ENCODE measurements at places on chromosomes 3 and 15.
A peak's percentile ranks its signal among the peaks of the same experiment; 100 is the strongest.

GRCh38 chr3:134646086-134646485 is 4.7 kb downstream of the KY start:
- no peak for DNase-seq
- no peak overlapping the region for H3K4me3 ChIP-seq
- no peaks in the 10 kb centered on the region for H3K36me3 ChIP-seq
- no peaks in the 10 kb centered on the region for H3K4me1 ChIP-seq
- no peak overlapping the region for H3K27ac ChIP-seq

- no peaks in the 10 kb centered on the region for H3K27me3 ChIP-seq
- peaks cover 64% of the 10 kb centered on the region for H3K36me3 ChIP-seq
- DNase-seq, result no peak
- no peak overlapping the region for H3K27ac ChIP-seq
Measured at GRCh38 chr3:180611006-180611405, 9.0 kb downstream of the TTC14 start.

DNA sequence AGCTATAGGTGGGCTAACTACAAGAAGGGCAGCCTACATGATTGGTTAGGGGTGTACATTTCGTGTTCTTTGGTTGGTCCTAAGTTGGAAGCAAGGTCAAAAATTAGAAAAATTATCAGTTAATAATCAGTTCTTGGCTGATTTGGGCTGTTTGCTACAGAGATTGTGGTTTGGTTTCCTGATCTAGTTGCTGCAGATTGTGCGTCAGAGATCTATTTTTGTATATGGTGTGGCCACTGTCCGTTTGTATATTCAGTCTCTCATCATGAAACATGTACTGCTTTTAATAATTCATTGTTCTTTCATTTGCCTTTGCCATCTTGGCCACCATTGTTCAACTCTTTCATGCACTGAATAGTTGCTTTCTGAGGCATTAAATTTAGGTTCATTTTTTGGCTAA is 80.9 kb downstream of the LRRC3B start:
- H3K27me3 ChIP-seq, result no peaks in the 10 kb centered on the region
- no peaks in the 10 kb centered on the region for H3K4me1 ChIP-seq
- no peak overlapping the region for H3K27ac ChIP-seq
- H3K4me3 ChIP-seq, result no peak overlapping the region

GRCh38 chr3:195086885-195087284 is 184.1 kb downstream of the XXYLT1 start:
- H3K4me3 ChIP-seq, result no peak overlapping the region
- no peaks in the 10 kb centered on the region for H3K4me1 ChIP-seq
- DNase-seq, result no peak
- H3K36me3 ChIP-seq, result no peaks in the 10 kb centered on the region
- no peak overlapping the region for H3K27ac ChIP-seq

- H3K27me3 ChIP-seq, result no peaks in the 10 kb centered on the region
- peak; percentile 24 for DNase-seq
- H3K27ac ChIP-seq, result peak overlapping the region; percentile 98
- no peaks in the 10 kb centered on the region for H3K36me3 ChIP-seq
- H3K4me1 ChIP-seq, result peaks cover 86% of the 10 kb centered on the region
Measured at GRCh38 chr3:14434498-14435151, 32.2 kb downstream of the SLC6A6 start.

DNA sequence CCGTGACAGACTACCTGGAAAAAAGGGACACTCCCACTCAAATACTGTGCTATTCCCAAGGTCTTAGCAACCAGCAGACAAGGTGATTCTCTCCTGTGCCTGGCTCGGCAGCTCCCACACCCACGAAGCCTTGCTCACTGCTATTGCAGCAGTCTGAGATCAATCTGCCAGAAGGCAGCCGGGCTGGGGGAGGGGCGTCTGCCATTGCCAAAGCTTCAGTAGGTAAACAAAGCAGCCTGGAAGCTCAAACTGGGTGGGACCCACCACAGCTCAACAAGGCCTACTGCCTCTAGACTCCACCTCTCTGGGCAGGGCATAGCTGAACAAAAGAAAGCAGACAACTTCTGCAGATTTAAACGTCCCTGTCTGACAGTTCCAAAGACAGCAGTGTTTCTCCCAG is 128.4 kb upstream of the SETMAR start:
- H3K27me3 ChIP-seq, result no peaks in the 10 kb centered on the region
- H3K4me3 ChIP-seq, result no peak overlapping the region
- H3K36me3 ChIP-seq, result no peaks in the 10 kb centered on the region
- DNase-seq, result no peak
- no peaks in the 10 kb centered on the region for H3K4me1 ChIP-seq
- no peak overlapping the region for H3K27ac ChIP-seq

DNA sequence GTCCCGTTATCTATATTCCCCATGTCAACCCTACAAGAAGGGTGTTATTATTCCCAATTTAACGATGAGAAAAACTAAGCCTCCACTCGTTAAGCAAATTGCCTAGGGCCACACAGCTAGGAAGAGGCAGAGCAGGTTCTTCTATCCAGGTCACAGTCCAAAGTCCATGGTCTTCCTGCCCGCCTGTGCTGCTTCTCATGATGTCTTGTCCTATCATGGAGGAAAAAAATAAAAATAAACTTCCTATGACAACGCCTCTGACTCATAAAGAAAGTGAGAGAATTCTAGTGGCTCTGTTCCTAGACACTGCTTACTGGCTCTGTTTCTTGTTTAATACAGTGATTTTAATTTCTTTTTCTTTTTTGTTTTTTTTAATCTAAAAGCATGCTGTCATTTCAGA is 9.7 kb downstream of the COL8A1 start:
- no peak overlapping the region for H3K4me3 ChIP-seq
- no peak for DNase-seq
- H3K4me1 ChIP-seq, result no peaks in the 10 kb centered on the region
- no peak overlapping the region for H3K27ac ChIP-seq
- H3K27me3 ChIP-seq, result no peaks in the 10 kb centered on the region
- no peaks in the 10 kb centered on the region for H3K36me3 ChIP-seq

GRCh38 chr3:166285001-166285400 is 447.8 kb upstream of the BCHE start:
- H3K4me3 ChIP-seq, result no peak overlapping the region
- no peaks in the 10 kb centered on the region for H3K4me1 ChIP-seq
- no peaks in the 10 kb centered on the region for H3K27me3 ChIP-seq

GRCh38 chr3:50649451-50649931 is 25.2 kb upstream of the DOCK3 start:
- no peaks in the 10 kb centered on the region for H3K4me1 ChIP-seq
- no peak overlapping the region for H3K4me3 ChIP-seq
- peaks cover 37% of the 10 kb centered on the region for H3K36me3 ChIP-seq
- H3K27me3 ChIP-seq, result no peaks in the 10 kb centered on the region

DNA sequence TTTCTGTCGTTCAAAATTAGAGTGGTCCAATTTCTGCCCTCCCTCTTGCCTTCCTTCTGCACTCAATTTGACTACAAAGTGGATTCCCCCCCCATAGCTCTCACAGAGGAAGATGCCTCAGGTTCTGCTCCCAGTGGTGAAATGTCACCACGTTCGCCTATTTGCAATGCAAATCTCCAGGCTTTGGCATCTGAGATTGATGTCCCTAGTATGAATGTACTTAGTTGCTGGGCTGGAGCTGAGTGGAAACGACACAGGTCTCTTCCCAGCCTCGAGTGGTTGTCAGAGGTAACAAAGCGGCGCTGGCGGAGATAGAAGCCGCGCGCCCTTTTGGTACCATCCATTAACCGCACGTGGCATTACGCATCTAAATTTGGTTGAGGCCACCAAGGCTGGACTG is 860.1 kb downstream of the MCTP2 start:
- no peaks in the 10 kb centered on the region for H3K4me1 ChIP-seq
- no peaks in the 10 kb centered on the region for H3K27me3 ChIP-seq
- H3K36me3 ChIP-seq, result no peaks in the 10 kb centered on the region

DNA sequence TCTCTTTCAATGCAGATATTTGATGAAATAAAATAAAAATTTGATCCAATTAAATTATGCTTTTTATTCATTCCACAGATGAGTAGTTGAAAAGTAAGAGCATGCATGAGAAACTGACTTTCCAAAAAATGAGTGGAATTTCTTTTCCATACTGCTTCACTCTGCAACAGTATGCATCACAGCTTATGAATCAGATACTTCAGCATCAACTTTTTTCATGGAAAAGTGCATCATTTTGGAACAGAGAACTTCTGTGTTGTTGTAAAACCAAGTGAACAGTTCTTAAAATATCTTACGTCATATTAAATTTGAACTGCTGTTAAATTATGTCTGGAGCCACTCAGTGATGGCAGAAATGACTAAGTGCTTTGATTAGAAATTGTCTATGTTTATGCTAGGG is 16.7 kb upstream of the SLC7A14 start:
- no peaks in the 10 kb centered on the region for H3K4me1 ChIP-seq
- DNase-seq, result no peak
- no peak overlapping the region for H3K4me3 ChIP-seq

DNA sequence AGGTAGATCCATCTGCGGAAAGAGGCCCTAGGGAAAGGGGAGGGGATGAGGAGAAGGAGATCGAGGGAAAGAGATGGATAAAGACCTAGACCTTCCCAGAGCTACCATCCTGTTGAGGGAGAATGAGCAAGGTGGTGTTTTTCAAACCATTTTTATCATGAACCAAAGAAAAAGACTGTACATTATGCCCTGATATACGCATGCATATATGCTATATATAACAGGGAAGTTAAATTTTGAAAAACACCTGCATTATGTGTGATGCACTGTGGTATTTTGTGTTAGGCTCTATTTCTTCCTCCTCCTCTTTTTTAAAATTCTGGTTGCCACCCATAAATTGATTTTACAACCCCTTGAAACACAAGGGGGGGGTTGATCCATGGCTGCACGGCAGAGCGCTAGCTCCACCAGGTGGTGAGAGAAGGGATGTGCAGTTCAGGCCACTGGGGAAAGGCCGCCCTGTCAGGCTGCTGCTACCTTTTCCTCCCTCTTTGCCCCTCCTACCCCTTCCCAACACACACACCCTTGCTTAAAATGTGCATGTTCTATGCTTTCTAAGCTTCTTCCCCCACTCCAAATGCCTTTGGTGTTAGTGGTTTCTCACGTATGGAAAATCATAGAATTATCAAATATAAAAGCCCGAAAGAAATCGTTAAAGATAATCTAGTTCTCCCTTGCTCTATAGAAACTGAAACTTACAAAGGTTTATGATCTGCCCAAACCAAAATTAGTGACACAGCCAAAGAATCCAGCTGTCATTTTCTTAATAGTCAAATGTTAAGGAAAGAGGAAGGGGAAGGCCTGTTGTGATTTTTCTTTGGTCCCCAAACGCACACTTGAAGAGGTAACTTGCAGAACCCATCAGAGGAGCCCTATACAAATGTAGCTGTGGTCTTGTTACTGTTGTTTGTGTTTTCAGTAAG is 262.0 kb upstream of the UMPS start:
- H3K4me1 ChIP-seq, result no peaks in the 10 kb centered on the region
- no peaks in the 10 kb centered on the region for H3K27me3 ChIP-seq
- no peak for DNase-seq
- H3K36me3 ChIP-seq, result no peaks in the 10 kb centered on the region

DNA sequence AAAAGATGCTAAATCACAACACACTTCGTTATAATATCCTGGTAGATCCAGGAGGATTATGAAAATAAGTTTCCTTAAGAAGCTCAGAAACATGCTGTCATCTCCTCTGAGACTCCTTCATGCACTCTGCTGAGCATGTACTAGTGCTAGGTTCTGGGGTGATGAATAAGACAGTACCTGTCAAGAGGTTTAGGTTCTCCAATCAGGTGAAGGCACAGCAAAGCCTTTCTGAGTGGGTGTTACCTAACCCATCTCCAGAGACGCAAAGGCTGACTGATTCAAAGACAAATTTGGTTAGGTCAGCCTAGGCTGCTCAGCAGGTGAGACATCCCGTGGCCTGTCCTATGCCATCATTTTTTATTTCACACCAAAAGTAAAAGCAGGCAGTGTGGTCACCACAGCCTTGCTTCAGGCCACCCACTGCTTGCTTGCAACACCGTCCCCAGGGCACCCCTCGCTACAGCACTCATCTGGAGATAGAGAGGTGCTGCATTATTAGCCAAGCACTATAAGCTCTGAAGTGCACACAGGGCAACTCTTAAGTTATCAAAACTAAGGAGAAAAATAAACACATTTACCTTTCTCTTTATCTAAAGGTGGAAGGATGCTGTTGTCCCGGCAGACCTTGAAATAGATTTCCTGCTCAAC is 117.2 kb downstream of the TJP1 start:
- H3K4me3 ChIP-seq, result no peak overlapping the region
- H3K27me3 ChIP-seq, result no peaks in the 10 kb centered on the region
- H3K27ac ChIP-seq, result no peak overlapping the region
- no peaks in the 10 kb centered on the region for H3K36me3 ChIP-seq

DNA sequence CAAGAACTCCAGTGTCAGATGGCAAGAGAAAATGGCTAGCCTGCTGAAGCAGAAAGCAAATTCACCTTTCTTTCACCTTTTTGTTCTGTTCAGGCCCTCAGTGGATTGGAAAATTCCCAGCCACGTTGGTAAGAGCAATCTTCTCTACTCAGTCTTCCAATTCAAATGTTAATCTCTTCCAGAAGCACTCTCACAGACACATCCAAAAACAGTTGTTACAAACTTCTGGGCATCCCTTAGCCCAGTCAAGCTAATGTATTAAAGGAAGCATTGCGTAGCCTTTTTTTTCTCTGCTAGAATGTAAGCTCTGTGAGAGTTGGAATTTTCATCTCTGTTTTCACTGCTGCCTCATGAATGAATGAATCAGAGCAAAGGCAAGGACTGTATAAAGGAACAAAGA is 109.2 kb upstream of the ROBO2 start:
- no peak for DNase-seq
- H3K36me3 ChIP-seq, result no peaks in the 10 kb centered on the region
- H3K27ac ChIP-seq, result no peak overlapping the region

DNA sequence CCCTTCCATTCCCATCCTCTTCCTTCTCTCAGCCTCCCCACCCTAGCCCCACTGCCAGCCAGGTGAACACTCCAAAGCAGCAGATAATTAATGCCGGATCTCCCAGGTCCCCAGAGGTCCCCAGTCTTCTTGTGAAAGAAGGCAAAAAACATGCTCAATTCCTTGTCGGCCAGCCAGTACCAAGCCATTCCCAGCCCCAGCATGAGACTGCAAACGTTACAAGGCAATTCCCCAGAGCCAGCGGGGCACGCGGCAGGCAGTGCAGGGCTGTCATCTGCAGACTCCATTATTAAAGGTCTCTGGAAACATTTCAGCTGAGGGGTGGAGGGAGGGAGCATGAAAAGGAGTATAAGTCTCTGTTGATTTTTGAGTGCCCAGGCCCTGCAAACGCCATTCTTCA is 117.8 kb downstream of the XXYLT1 start:
- H3K27ac ChIP-seq, result no peak overlapping the region
- DNase-seq, result no peak
- H3K4me3 ChIP-seq, result no peak overlapping the region
- H3K4me1 ChIP-seq, result peaks cover 25% of the 10 kb centered on the region

GRCh38 chr3:82509951-82510603 is 748.6 kb upstream of the GBE1 start:
- H3K4me1 ChIP-seq, result no peaks in the 10 kb centered on the region
- no peak overlapping the region for H3K27ac ChIP-seq
- H3K27me3 ChIP-seq, result no peaks in the 10 kb centered on the region
- no peaks in the 10 kb centered on the region for H3K36me3 ChIP-seq
- DNase-seq, result no peak
